ENCODE measurements at places on chromosomes 6 and 20.
A peak's percentile ranks its signal among the peaks of the same experiment; 100 is the strongest.

DNA sequence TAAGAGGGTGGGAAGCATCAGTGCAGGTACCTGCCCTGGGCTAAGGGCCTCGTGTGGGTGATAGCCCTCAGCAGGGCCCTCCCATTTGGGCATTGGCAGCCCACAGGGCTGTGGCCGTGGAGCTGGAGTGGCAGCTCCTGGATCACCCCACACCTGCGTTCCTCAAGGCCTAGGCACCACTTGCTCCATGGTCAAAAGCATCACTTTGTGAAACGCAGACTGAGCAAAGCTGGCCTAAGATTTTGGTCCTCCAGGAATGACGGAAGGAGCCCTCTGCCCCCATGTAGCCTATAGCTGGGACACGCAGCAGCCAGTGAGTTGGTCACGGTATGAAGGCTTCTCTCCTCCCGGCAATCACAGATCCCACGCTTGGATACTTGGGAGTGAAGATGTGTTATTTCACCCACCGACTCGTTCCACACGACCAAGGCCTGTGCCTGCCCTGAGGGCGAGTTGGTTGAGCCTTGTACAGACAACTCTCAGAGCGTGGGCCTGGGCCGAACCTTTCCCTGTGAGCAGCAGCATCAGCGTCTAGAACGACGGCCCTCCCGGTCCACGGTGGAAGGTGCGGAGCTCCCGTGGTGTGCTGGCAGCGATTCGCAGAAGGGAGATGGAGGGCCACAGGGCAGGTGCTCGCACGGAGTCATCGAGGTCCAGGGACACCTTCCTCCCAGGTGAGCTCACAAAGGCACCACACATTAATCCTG, 39.7 kb downstream of the THBS2 start:
- DNase-seq = no peak

- no peak for DNase-seq
These were observed 91.0 kb upstream of the FOXA2 start for GRCh38 chr20:22675341-22675740.

DNA sequence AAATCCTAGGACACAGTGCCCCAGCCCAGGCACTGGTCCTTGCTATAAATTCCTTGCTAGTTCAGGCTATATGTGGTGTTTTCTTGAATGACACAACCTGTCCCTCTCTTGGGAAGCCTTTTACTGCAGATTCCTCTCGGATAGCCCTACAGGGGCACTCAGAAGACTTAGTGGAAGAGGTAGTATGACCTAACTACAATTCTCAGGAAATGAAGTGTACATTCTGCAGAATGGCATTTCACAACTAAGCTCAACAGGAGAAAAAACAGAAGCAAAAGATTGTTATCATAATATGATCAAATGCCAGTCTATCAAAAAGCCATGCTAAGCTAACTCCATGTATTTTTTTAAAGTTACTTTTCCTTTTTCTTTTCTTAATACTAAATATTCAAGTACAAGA, 66.3 kb upstream of the FBXL4 start:
- no peak for DNase-seq

- peak; percentile 52 for DNase-seq
These were observed 140.8 kb upstream of the CARMIL1 start for GRCh38 chr6:25138233-25138933.

GRCh38 chr6:18413381-18413780, 26.2 kb downstream of the RNF144B start:
- DNase-seq = no peak

- DNase-seq = no peak
These were observed 13.8 kb upstream of the EYA4 start for GRCh38 chr6:133227344-133227743.

GRCh38 chr20:4116091-4116490, 100.7 kb upstream of the RNF24 start:
- no peak for DNase-seq

- DNase-seq = no peak
These were observed 140.7 kb downstream of the UBE3D start for GRCh38 chr6:82924799-82925535.

GRCh38 chr6:108596956-108597355, 36.2 kb downstream of the FOXO3 start:
- DNase-seq = no peak

- DNase-seq = no peak
These were observed 163.6 kb downstream of the EYA2 start for GRCh38 chr20:47058236-47058635.

Data from left hindlimb (tissue), 1 donor.